ENCODE measurements at places on chromosomes 4 and X.

DNA sequence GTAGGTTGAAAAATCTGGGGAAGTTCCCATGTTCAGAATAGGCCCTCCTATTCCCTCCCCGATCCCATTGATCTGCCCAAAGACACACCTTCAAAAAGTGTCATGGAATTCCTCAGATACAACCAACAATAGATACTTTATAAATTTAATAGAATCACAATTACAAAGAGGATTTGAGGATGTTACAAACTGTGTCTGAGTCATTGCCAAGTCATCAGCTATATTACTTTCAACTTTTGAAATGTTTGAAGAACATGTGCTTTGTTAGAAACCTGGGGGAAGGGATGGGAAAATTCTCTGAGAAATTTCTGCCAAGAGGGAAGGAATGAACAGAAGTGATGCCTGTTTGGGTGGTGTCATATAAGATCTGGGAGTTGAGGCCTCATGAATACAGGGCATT lies 46.7 kb downstream of the KCNIP4 start:
- DNase-seq = no peak

DNA sequence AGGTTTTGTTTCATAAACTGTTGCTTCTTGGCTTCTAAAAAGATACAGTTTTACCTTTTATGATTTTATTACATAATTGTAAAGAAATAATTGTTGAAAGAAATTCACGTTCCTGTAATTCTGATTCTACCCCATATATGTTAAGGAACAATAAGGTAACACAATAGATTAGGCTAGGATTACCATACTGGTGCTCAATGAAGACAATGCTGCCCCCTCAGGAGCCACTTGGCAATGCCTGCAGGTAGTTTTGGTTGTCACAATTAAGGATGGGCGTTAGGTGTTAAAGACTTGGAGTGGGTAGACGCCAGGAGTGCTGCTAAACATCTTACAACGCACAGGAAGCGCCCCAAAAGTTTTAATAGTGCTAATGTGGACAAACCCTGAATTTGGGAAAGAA lies 133.2 kb downstream of the NLGN4X start:
- no peak for DNase-seq

DNA sequence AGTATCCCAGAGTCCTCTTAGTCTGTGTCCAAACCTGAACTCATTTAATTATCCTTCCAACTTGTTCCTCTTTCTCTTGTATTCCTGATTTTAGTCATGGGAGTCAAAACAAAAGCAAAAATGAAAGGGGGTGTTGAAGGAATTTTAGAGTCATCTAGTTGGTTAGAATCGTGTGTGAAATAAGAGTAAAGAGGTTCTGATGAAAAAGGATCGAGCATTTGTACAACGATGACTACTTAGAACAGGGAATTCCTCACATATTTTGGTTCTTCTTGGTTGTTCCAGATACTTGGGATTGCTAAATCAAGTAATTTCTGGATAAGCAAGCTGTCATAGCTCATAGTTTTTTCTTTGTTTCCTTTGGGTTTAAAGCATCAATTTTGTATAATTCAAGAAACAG lies 194.4 kb downstream of the BCOR start:
- DNase-seq = no peak

DNA sequence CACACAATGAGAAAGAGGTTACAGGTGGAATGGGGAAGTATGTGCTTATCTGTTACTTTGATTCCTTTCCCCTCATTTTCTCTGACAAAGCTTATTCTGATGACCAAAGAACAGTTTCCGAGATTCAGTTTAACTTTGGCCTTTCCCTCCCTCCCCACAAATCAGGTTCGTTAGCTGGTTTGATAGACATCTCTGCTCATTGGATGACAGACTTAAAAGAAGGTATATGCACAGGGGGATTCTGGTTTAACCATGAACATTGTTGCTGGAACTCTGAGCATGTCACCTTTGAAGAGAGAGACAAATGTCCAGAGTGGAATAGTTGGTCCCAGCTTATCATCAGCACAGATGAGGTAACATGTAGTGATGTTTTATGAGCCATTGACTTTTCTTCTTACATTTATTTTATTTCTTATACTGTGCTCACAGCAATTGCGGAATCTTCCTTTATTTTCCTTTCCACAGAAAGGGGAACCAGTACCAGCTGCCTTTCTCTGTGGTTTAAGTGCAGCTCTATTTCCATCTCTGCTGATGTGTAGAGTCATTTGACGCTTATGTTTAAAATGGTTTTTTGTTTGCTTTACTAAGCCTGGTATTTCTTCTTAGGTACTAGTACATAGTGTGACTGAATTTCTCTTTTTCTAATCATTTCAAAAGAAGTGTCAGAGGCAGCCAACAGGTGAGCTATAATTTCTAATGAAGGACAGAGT lies 125.0 kb downstream of the AKAP4 start:
- no peak for DNase-seq

- DNase-seq = no peak
Observed at GRCh38 chr4:114019276-114019968, 40.0 kb upstream of the ARSJ start.

DNA sequence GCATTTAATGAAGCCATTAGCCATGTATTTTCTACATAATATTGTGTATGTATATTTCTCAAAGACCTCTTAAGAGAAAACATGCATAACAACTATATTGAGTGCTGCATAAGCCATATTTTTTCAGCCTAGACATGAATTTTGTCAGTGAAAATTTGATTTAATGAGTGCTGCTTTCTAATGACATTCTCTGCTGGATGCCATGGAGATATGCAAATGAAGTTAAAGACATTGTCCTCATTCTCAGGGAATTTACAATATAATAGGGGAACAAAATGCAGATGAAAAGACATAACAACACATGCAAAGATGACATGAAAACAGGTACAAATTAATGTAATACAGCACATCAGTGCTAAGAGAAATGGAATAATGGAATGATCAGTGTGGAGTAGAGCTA lies 118.7 kb downstream of the ATOH1 start:
- no peak for DNase-seq

DNA sequence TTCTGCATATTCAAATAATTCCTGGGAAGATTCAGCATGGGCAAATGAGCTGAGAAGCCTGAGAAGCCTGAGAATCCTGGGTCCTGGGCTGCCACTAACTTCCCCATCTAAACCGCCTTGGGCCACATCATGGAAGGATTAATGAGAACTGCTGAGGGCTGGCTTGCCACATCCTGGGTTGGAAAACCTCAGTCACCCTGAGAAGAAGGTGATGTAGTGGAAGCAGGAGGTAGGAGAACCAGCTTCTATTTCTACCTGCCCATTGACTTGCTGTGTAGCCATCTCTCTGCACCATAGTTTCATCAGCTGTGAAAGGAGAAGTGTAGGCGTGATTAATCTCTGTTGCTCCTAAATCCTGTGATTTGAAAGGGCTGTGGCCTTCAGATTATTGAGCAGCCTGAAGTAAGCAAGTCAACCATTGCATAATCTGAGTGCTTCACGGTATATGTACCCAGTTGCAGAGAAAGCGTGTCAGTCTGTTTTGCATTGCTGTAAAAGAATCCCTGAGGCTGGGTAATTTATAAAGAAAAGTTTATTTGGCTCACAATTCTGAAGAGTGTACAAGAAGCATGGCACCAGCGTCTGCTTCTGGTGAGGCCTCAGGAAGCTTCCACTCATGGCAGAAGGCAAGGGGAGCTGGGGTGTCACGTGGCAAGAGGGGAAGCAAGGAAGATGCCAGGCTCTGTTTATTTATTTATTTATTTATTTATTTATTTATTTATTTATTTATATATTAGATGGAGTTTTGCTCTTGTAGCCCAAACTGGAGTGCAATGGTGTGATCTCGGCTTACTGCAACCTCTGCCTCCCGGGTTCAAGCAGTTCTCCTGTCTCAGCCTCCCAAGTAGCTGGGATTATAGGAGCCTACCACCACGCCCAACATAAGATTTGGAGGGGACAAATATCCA lies 140.9 kb upstream of the ATP6AP2 start:
- DNase-seq = no peak

GRCh38 chr4:70678383-70678999 lies 9.8 kb upstream of the UTP3 start:
- no peak for DNase-seq

GRCh38 chr4:113614414-113614813 lies 147.1 kb downstream of the CAMK2D start:
- DNase-seq = no peak

DNA sequence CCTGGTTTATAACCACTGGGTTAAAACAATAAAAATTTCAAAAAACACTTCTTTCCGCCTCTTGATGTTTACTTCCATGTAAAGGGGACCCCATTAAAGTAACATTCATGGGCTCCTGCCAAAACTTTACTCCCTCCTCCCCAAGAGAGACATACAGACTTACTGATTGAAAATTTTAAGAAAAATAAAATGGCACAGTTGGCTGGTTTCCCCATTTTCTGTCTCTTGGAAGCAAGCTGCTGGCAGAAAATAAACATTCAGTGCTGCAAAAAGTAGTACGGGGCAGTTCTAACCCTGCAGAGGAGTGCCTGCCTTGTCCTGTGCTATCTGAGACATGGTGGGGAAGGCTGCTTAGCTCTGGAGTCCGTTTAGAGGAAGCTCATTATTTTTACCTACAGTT lies 187.3 kb upstream of the INTU start:
- DNase-seq = no peak

GRCh38 chrX:144219035-144219434 lies 335.2 kb downstream of the UBE2NL start:
- no peak for DNase-seq

GRCh38 chrX:123665197-123665596 lies 67.7 kb downstream of the THOC2 start:
- DNase-seq = no peak

- DNase-seq = no peak
Observed at GRCh38 chrX:50067435-50068284, 133.1 kb downstream of the AKAP4 start.

DNA sequence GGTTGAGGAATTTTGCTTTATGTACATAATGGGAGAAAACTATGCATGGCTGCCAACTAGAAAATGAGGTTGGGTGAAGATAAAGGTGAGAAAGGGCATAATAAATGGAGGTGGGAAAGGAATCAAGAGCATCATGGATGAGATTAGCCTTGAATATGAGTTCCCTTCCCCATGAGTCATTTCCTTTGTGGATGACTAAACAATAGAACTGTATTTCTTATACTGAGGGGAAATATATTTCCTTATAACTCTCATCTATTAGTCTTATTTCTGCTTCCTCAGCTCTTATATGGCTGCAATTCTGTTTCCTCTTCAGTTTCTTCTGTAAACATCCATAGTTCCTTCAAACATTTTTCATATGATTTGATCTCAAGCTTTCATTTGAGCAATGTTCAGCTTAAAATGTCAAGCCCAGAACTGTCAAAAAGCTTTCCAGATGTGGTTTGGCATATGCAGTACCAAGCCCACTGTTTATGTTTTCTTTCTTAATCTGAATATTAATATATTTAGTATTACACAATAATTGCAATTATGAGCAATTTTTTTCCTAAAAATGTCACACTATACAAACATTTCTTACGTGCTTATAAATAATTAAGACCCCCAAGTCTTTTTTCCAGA lies 100.7 kb upstream of the GRPR start:
- no peak for DNase-seq

DNA sequence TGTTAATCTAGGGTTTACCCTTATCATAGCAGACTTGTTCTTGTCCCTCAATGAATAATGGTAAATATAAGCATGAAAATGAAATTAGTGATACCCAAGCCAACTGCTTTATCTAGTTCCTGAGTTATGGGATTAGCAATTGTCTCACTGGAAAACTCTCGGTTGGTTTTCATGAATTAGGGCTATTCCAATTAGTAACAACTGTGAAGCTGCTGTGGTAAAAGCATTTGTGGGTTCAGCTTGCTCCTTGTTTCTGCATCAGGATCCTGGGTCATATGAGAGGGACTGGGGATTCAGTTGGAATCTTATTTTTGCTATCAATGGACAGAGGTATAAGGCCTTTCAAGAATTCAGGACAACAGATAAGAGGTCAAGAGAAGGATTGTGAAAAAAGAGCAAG lies 50.2 kb downstream of the DCX start:
- no peak for DNase-seq

- DNase-seq = no peak
Observed at GRCh38 chrX:107454302-107454701, 4.8 kb downstream of the FRMPD3 start.

DNA sequence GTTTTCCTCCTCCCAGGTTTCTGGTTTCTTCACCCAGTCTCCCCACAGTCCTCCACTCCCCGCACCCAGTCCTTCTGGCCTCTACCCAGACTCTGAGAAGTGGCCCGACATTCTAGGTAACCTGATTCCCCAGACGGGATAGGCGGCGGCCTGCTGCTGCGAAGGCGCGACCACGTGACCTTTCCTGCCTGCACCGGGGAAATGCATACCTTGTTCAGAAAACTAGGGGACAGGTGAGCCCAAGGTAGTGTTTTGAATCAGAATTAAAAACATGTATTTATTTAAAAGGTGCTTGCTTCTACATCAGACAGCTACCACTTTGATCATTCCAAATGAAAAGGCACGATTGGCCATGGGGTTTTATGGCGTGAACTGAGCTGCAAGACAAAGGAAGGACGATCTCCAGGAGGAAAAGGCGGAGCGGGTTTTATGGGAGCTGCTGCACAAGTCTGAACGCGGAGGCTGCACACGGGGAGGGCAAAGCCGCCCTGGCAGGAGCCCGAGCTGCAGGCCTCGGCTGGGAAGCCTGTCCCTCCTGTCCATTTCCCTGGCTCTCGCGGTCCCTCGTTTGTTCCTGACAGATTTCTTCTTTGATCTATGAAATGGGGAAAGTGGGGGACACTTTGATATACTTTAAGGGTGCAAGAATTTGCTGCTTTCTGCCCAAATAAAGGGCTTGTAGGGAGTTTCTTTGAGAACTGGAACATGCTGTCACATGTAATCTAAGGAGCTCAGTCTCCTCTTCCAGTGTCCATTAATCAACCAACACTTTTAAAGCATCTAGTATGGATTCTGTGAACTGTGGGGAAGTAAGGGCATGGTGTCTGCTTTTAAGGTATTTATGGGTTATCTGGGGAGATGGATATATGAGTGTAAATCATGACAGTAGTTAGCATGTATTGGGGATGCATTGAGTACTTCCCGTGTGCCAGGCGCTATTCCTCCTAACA lies 150.9 kb downstream of the SPRY1 start:
- DNase-seq = no peak

GRCh38 chrX:46687619-46688018 lies 71.3 kb downstream of the SLC9A7 start:
- no peak for DNase-seq

All from tibial nerve (tissue), 4 donors.